ENCODE measurements at places on chromosomes 4 and X. TPM values are rescaled to one million over a fixed set of nuclear protein-coding genes. Genes with fewer than 3 reads are reported as not detected.

Gene RIPPLY1
- not detected for polyA plus RNA-seq

Gene HSD17B13
- polyA plus RNA-seq = 0.63 TPM

Gene LAS1L
- polyA plus RNA-seq = 23.4 TPM

GRCh38 chr4:141905751-141906150 lies 269.4 kb downstream of the IL15 start:
- no peak overlapping the region for H3K4me3 ChIP-seq
- DNase-seq = no peak
- H3K36me3 ChIP-seq = no peaks in the 10 kb centered on the region
- H3K27me3 ChIP-seq = no peaks in the 10 kb centered on the region
- H3K27ac ChIP-seq = no peak overlapping the region

DNA sequence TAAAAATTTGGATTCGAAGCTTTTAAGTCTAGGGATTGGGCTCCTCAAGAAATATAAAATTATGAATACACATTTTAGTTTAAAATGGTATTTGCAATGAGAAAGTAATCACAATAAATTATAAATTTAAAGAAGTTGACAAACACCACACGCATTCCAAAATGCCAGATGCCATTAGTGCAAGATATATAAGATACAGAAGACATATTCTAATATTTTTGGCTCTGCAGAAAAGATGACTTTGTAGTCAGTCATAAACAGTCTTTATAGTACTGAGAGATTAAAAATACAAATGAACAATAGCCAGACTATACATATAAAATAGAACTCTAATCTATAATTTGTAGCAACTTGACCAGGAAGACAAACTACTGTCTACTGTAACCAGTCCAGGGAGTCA lies 309.0 kb upstream of the PABPC4L start:
- DNase-seq = no peak
- H3K27me3 ChIP-seq = no peaks in the 10 kb centered on the region
- H3K36me3 ChIP-seq = no peaks in the 10 kb centered on the region
- no peak overlapping the region for H3K27ac ChIP-seq

- no peak overlapping the region for H3K27ac ChIP-seq
- H3K4me3 ChIP-seq = no peak overlapping the region
- peak; percentile 27 for DNase-seq
- H3K27me3 ChIP-seq = no peaks in the 10 kb centered on the region
- H3K4me1 ChIP-seq = no peaks in the 10 kb centered on the region
These were observed 79.6 kb downstream of the COMMD8 start for GRCh38 chr4:47383829-47384427.

- peak overlapping the region; percentile 60 for H3K4me3 ChIP-seq
- peaks cover 8% of the 10 kb centered on the region for H3K4me1 ChIP-seq
- H3K36me3 ChIP-seq = no peaks in the 10 kb centered on the region
- no peaks in the 10 kb centered on the region for H3K27me3 ChIP-seq
These were observed 37.3 kb upstream of the ARAF start for GRCh38 chrX:47523713-47524166.

All from B cell (primary cell).